ENCODE measurements at places on chromosomes 11 and 22. TPM values are rescaled to one million over a fixed set of nuclear protein-coding genes. Genes with fewer than 3 reads are reported as not detected.

Gene HEPHL1
- polyA plus RNA-seq, result 0.30 TPM

Gene C11orf65
- polyA plus RNA-seq, result 3.1 TPM

Gene XRRA1
- 9.2 TPM for polyA plus RNA-seq

Gene PDE2A
- 13.7 TPM for polyA plus RNA-seq

Gene LAYN
- 7.3 TPM for polyA plus RNA-seq

Gene LINC01488
- polyA plus RNA-seq, result 0.06 TPM

Gene PCSK7
- polyA plus RNA-seq, result 23.3 TPM

Gene CASP5
- not detected for polyA plus RNA-seq

Gene SCGB2A2
- polyA plus RNA-seq, result not detected

Gene OR10A2
- polyA plus RNA-seq, result 0.09 TPM

Gene PVALB
- 10.6 TPM for polyA plus RNA-seq

Gene APOBEC3B
- 6.5 TPM for polyA plus RNA-seq

Gene RIMBP3C
- 0.29 TPM for polyA plus RNA-seq

Gene C1QTNF5
- 27.2 TPM for polyA plus RNA-seq

Gene GNAZ
- 6.8 TPM for polyA plus RNA-seq

Gene TSKU
- polyA plus RNA-seq, result 34.4 TPM

Gene DYNC2H1
- 34.7 TPM for polyA plus RNA-seq

Gene SEZ6L
- polyA plus RNA-seq, result 0.33 TPM

Gene MS4A1
- 0.73 TPM for polyA plus RNA-seq

Gene OR8D1
- not detected for polyA plus RNA-seq

Gene PATE2
- polyA plus RNA-seq, result 0.27 TPM

Gene OR52J3
- not detected for polyA plus RNA-seq

Gene ZNF280B
- polyA plus RNA-seq, result 4.7 TPM

Gene TH
- 1.2 TPM for polyA plus RNA-seq

Gene FAM180B
- 0.21 TPM for polyA plus RNA-seq

Gene ART1
- 0.18 TPM for polyA plus RNA-seq

Gene DNAJB7
- polyA plus RNA-seq, result 0.32 TPM

Gene ACRV1
- 1.6 TPM for polyA plus RNA-seq

Gene GCAT
- polyA plus RNA-seq, result 18.1 TPM

Gene PIH1D2
- 13.7 TPM for polyA plus RNA-seq

Gene MAML2
- 29.6 TPM for polyA plus RNA-seq

Gene FLRT1
- polyA plus RNA-seq, result 2.5 TPM

Gene MYOD1
- not detected for polyA plus RNA-seq

Gene VSIG10L2
- polyA plus RNA-seq, result not detected

Gene PDGFB
- polyA plus RNA-seq, result 15.6 TPM

Gene MRGPRE
- not detected for polyA plus RNA-seq

Gene NR1H3
- polyA plus RNA-seq, result 43.2 TPM

Gene SEPTIN3
- polyA plus RNA-seq, result 6.8 TPM

Gene DPP3
- polyA plus RNA-seq, result 19.6 TPM

Gene GRIK4
- polyA plus RNA-seq, result 1.5 TPM

Gene CRYBB1
- 0.95 TPM for polyA plus RNA-seq

Gene MPZL3
- polyA plus RNA-seq, result 5.7 TPM

Gene TAF1D
- 111 TPM for polyA plus RNA-seq

Gene SYTL2
- polyA plus RNA-seq, result 55.3 TPM

Gene FBLN1
- 138 TPM for polyA plus RNA-seq

Gene PYGM
- polyA plus RNA-seq, result 2.2 TPM

Gene GGT5
- polyA plus RNA-seq, result 18.6 TPM

Gene OR52D1
- not detected for polyA plus RNA-seq

Gene OR5P2
- polyA plus RNA-seq, result not detected

Gene NOX4
- 33.4 TPM for polyA plus RNA-seq

Gene ABCG4
- polyA plus RNA-seq, result 1.1 TPM

Gene OR6T1
- not detected for polyA plus RNA-seq

Gene NAALAD2
- 23.3 TPM for polyA plus RNA-seq

Gene GAB4
- polyA plus RNA-seq, result not detected

Gene TMPRSS6
- 0.35 TPM for polyA plus RNA-seq

Gene FBXO7
- polyA plus RNA-seq, result 118 TPM

Gene CD59
- polyA plus RNA-seq, result 333 TPM

Data from left renal cortex interstitium (tissue), 4 donors.